ENCODE measurements at places on chromosomes 5 and 9.

GRCh38 chr5:163532171-163533084, 27.0 kb downstream of the MAT2B start:
- no peak for DNase-seq

DNA sequence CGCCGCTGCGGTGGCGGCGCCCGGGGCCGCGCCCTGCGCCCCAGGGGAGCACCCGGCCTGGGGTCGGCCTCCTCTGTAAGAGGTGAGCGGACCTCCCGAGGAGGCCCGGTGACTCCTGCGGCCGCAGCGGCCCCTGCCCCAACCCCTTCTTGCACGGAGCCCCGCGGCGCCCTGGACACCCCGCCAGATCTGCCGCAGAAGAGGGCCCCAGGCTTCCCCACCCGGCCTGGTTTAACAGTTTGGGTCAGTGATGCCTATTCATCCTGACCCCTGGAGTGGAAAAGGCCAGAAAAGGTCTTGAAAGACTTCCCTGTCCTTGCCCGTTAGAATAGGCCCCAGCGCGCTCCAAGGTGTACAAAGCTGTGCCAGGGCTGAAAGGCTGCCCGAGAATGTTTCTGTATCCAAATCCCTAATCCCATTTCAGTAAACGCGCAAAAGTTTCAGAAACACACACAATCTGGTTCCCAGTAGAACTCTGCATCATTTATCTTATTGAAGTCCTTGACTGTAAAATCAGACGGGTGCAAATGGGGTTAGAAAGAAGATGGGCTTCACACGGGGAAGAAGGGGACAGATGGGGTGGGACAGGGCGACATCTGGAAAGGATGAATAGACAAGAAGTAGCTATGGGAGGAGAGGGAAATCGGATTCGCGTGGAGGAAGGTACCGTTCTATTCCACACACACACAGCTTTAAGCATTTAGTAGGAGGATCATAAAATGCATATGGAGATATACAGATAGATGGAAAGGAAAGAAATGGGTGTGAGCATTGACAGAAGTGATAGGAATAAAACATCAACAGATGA, 1.1 kb upstream of the SSBP2 start:
- peak; percentile 80 for DNase-seq

- no peak for DNase-seq
Observed at GRCh38 chr5:53779541-53779981, 219.1 kb downstream of the NDUFS4 start.

DNA sequence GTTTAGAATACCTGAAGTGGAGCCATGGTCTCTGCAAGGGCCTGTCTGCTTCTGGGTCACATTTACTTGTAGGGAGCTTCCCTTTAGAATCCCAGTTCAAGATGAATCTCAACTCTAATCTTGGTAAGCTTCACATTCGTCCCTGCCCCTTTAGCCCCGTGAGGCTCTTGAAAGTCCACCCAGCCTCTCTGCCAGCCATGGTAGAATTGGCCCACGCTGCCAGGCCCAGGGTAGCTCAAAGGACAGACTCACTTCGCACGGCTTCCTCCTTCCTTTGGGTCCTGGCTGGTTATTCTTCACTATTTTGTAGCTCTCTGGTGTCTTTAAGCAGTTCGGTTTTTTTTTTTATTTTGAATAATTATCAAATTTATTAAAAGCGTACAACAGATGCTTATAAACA, 28.6 kb upstream of the NKX2-5 start:
- DNase-seq = no peak

- no peak for DNase-seq
Observed at GRCh38 chr5:1799110-1799601, 481 bp downstream of the MRPL36 start.

DNA sequence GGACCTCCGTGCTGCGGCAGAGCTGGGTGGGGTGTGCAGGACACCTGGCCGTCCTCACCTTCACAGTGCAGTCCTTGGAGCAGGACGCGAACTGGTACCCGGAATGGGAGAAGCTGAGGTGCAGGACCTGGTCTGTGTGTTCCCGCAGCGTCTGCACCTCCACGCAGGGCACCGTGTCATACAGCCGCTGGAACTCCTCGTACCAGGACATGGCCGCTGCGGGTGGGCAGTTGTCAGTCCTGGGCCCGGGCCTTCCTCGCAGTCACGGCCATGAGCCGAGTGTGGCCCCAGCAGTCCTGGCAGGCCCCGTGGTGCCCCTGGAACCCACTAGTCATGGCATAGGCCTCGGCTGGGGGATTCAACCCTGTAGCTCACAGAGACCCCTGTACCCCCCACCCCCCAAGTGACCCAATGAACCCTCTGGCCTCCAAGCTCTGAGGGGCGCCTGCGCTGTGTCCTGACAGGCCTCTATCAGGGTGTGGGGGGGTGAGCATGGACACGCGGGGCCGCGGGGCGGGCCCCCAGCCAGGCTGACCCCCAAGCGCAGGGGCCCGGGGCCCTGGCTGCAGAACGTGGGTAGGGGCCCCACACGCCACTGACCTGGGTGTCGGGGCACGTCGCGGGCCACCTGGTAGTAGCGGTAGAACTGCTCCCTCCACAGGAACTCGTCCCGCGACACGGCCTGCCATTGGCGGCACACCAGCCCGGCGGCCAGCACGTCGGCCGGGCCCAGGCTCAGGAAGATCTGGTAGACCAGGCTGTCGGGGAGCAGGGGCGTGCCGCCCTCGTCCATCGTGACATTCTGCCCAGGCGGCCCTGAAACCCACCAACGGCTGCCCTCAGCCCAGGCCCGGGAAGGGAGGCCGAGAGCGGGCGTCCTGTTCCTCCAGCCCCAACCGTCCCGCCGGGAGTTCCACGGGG, 987 bp downstream of the FBXW5 start:
- DNase-seq = peak; percentile 63

GRCh38 chr5:43000111-43000840, 39.8 kb downstream of the ANXA2R start:
- peak; percentile 66 for DNase-seq

GRCh38 chr9:124122813-124123462, 111.4 kb downstream of the LHX2 start:
- no peak for DNase-seq

DNA sequence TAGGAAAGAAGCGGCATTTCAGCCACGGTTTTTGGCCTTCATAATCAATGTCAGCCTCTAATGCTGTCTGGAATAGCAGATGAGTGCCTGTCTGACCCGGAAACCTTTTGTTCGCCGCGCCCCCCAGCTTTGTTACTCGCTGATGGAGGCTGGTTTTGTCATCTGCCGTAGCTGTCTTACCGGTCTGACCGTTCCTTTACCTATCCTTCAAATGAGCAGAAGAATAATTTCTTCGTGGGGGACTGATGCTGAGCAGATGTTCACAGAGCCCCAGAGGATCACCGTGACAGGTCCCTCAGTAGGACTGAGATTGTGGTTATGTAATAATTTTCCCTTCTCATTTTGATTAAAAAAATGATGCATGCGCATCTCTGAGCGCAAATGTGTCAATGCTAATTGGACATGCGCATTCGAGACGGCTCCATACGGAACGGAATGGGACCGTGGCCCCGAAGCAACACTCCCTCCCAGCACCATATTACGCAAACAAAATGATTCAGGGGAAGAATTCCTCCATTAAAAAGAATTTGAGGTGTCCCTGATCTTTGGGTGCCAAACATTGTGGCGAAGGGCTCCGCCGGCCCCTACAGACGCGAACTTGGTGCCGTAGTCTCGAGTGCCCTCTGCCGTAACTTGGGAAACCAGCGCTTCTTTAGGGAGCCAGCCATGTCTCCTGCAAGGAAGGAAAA, 27.6 kb downstream of the TLX3 start:
- no peak for DNase-seq

DNA sequence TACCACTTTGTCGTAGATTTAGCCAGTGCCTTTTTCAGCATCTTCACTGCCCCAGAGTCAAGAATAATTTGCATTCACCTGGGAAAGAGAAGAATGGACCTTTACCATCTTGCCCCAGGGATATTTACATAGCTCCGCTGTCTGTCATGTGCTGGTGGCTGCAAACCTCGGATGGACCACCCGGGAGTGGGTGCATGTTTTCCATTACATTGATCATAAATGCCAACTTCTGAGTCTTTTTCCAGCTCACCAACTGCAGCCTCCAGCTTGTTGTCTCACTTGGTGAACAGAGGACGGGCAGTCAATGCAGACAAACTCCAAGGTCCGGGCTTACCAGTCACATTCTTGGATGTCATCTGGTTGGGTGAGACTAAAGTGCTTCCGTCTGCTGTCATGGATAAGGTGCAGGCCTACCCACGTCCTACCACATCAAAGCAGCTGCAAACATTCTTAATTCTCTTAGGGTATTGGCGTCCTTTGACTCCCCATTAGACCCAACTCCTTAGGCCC, 155.8 kb upstream of the APC start:
- no peak for DNase-seq

DNA sequence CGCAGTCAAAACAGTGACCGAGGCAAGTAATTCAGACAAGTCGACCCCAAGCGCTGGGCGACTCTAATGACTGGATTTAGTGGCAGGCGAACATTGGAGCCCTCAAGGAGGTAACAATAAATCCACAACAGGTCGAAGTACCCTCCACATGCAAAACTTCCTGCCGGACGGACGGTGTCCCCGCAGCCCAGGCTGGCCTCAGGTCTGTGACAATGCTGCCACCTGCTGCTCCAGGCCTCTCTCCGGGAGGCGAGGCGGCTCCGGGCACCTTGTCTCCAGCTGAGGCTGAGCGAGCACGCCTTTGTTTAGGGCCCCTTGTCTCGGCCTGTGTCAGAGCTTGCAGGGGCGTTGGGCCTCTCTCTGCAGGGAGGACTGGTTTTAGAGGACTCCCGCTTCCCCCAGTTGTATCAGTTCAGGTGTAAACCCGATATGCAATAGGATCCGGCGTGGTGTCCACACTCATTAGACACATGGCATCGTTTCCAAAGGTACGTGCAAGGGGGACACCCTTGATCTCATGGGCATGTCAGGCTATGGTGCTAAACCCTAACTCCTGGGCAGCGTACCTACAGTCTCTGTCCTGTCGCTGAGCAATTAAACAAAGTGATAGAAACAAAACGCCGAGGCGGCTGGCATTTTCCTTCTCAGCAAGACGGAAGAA, 628.0 kb upstream of the ADAMTS16 start:
- DNase-seq = no peak

DNA sequence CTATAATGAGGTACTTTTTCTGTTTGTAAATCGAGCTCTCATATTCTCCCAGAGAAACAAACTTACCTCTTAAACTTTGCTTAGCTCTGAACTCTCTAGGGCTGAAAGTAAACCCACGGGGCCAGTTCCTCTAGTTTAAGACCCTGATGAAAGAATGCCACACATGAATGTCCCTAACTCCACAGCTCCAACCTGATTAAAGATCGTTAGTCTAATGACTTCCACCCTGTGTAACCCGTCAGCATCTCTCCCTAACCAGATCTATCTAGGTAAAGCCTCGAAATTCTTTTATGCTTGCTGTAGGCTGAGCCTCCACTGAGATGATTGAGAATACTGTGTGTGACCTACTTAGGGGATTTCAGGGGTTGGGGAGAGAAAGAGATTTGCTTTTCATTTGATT, 27.0 kb downstream of the ADRA1B start:
- no peak for DNase-seq
